ENCODE measurements at places on chromosomes 4 and X. TPM values are rescaled to one million over a fixed set of nuclear protein-coding genes. Genes with fewer than 3 reads are reported as not detected.

MMRN1 gene
- total RNA-seq: 35.9 TPM

GRCh38 chrX:40727093-40727492 is 8.2 kb downstream of the MED14 start:
- no peak overlapping the region for H3K4me3 ChIP-seq
- no peaks in the 10 kb centered on the region for H3K36me3 ChIP-seq
- H3K27me3 ChIP-seq: peaks cover 7% of the 10 kb centered on the region
- H3K27ac ChIP-seq: no peak overlapping the region
- H3K4me1 ChIP-seq: no peaks in the 10 kb centered on the region

TCEAL4 gene
- total RNA-seq: 115 TPM

DNA sequence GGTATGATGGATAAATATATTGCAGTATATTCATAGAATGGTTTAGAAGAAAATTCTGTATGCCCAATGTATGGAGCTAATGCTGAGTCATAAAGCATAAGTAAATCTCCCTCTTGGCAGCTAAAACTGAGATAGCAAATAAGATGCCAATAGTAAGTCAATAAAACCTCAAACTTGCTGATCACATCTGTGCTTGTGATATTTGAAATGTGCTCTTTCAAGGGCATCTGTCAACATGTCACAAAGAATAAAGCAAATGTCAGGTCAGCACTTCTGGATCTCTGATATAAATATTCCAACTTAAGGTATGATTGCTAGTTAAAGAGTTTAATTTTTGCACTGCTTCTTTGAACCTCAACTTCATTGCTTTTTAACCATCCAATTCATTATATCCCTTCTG is 262.3 kb upstream of the EMCN start:
- no peaks in the 10 kb centered on the region for H3K36me3 ChIP-seq
- no peaks in the 10 kb centered on the region for H3K4me1 ChIP-seq
- H3K4me3 ChIP-seq: no peak overlapping the region
- no peaks in the 10 kb centered on the region for H3K27me3 ChIP-seq
- no peak for DNase-seq
- no peak overlapping the region for H3K27ac ChIP-seq

- no peak overlapping the region for H3K27ac ChIP-seq
- H3K4me1 ChIP-seq: no peaks in the 10 kb centered on the region
- no peaks in the 10 kb centered on the region for H3K36me3 ChIP-seq
- H3K27me3 ChIP-seq: no peaks in the 10 kb centered on the region
- H3K4me3 ChIP-seq: no peak overlapping the region
- DNase-seq: no peak
Observed at GRCh38 chrX:150352114-150352513, 11.0 kb upstream of the MAMLD1 start.

DNA sequence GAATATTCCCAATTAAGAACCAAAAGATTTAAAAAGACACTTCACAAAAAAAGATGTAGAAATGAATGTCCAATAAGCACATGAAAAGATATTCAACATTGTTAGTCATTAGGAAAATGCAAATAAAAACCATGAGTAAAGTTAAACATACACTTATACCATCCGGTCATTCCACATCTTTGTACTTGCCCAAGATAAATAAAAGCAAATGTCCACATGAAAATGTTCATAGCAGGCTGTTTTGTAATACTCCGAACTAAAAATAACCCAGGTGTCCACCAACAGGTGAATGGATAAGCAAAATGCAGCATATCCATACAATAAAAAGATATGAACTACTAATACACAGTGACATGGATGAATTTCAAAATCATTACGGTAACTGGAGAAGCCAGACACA is 28.6 kb upstream of the ZCCHC4 start:
- H3K4me3 ChIP-seq: no peak overlapping the region
- no peaks in the 10 kb centered on the region for H3K4me1 ChIP-seq
- no peak overlapping the region for H3K27ac ChIP-seq
- no peak for DNase-seq
- no peaks in the 10 kb centered on the region for H3K36me3 ChIP-seq
- no peaks in the 10 kb centered on the region for H3K27me3 ChIP-seq

DNA sequence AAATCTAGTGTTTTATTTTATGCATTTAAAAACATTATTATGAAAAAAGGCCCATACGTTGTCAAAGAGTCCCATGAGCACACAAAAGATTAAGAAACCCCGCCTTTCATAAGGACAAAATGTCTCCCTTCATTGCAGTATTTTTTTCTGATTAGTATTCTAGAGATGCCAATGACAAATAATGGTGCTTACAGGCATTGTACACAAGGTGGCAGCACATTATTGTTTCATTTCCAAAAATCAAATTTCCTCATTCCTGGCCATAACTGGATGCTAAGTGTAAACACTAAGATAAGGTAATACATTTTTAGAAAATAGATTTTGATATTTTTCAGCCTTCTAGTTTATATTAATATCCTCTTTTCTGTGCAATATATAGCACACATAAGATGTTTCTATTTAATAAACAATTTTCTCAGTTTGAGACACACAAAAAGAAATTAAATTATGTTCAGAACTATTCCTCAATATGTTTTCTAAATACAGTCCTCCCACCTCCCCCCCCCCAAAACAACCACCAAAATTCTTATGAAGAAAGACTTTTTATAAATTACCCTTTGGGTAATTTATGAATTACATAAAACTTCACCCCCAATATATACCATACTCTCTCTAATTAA is 47.7 kb downstream of the TIGD2 start:
- no peaks in the 10 kb centered on the region for H3K36me3 ChIP-seq
- no peak overlapping the region for H3K27ac ChIP-seq
- no peak overlapping the region for H3K4me3 ChIP-seq
- H3K4me1 ChIP-seq: no peaks in the 10 kb centered on the region
- DNase-seq: peak; percentile 64

PNMA3 gene
- 15.8 TPM for total RNA-seq

- H3K36me3 ChIP-seq: no peaks in the 10 kb centered on the region
- no peak for DNase-seq
- no peaks in the 10 kb centered on the region for H3K27me3 ChIP-seq
- no peak overlapping the region for H3K27ac ChIP-seq
- H3K4me3 ChIP-seq: no peak overlapping the region
Observed at GRCh38 chr4:24511371-24512063, 72.8 kb downstream of the DHX15 start.

PNCK gene
- total RNA-seq: 24.2 TPM

DNA sequence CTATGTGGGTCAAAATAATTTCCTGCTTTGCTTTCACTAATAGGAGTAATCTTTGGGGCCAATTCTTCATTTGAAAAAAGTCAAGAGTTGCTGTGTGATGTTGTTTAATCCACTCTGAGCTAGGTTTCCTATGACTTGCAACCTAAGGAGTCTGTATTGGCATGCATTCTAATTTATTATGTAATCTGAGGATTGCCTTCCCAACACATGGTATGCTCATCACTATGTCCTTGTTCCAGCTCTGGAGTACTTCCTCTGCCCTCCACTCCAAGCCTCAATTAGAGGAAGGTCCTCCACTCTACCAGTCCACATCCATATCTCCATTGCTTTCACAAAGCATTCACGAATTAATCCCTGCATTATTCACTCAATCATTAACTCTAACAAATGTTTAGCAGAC is 56.1 kb downstream of the PPP3CA start:
- H3K27me3 ChIP-seq: no peaks in the 10 kb centered on the region
- H3K4me3 ChIP-seq: no peak overlapping the region
- H3K27ac ChIP-seq: no peak overlapping the region

TMPRSS11F gene
- not detected for total RNA-seq

- peaks cover 17% of the 10 kb centered on the region for H3K4me1 ChIP-seq
- no peak overlapping the region for H3K27ac ChIP-seq
- no peaks in the 10 kb centered on the region for H3K27me3 ChIP-seq
Observed at GRCh38 chrX:2549876-2550275, 49.1 kb upstream of the DHRSX start.

DNA sequence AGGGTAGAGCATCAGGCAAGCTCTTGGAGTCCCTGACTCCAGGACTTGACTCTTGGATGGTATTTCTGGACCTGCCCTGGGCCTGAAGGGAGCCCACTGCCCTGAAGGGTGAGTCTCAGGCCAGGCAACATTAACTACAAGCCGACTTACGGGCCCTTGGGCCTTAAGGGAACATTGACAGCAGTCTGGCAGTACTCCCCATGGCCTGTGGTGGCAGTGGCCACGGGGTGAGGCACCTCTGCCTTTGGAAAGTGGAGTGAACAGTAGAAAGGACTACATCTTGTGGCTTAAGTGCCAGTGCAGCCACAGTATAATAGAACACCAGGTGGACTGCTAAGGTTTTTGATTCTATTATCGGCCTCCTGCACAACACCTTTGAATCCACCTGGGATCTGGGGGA is 36.3 kb downstream of the SH3BGRL start:
- no peaks in the 10 kb centered on the region for H3K4me1 ChIP-seq
- H3K36me3 ChIP-seq: peaks cover 12% of the 10 kb centered on the region
- H3K27ac ChIP-seq: no peak overlapping the region
- no peak overlapping the region for H3K4me3 ChIP-seq
- no peaks in the 10 kb centered on the region for H3K27me3 ChIP-seq

IGSF1 gene
- total RNA-seq: 12.3 TPM

- no peak overlapping the region for H3K27ac ChIP-seq
- H3K27me3 ChIP-seq: no peaks in the 10 kb centered on the region
- H3K36me3 ChIP-seq: peaks cover 3% of the 10 kb centered on the region
- H3K4me1 ChIP-seq: no peaks in the 10 kb centered on the region
- no peak for DNase-seq
Observed at GRCh38 chr4:5650040-5650439, 58.3 kb downstream of the EVC2 start.

F8A2 gene
- not detected for total RNA-seq

DNA sequence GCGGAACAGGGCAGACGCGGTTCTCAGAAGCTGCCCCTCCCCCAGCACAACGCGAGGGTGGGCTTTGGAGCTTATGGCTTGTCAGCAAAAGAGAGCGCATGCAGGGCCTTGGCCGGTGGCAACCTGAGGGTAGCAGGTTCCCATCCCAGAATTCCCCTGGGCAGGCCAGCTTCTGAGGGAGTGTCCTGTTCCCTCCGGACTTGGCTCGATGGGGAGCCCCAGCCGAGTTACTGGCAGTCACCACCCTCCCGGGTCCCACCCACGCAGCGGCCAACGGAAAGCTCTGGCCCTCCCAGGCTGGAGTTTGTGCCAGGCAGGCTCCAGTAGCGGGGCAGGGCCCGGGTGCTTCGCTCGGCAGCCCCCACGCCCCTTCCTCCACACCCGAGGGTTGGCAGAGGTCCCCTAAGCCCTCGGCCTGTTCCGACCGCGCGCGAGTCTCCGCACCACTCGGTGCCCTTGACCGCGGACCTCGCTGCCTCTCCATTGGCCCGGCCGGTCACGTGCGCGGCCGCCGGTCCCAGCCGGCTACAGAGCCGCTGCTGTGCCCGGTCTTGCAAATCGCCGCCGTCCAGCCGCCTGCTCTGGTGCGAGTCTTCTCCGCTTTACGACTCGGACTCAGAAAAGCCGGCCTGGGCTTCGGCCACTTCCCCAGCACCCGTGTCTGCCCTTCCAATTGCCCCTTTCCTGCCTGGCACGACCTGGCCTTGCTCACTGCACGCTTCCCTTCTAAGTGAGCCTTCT is 20.9 kb upstream of the MTM1 start:
- H3K4me3 ChIP-seq: peak overlapping the region; percentile 26
- DNase-seq: no peak
- peaks cover 25% of the 10 kb centered on the region for H3K4me1 ChIP-seq
- no peaks in the 10 kb centered on the region for H3K36me3 ChIP-seq

DNA sequence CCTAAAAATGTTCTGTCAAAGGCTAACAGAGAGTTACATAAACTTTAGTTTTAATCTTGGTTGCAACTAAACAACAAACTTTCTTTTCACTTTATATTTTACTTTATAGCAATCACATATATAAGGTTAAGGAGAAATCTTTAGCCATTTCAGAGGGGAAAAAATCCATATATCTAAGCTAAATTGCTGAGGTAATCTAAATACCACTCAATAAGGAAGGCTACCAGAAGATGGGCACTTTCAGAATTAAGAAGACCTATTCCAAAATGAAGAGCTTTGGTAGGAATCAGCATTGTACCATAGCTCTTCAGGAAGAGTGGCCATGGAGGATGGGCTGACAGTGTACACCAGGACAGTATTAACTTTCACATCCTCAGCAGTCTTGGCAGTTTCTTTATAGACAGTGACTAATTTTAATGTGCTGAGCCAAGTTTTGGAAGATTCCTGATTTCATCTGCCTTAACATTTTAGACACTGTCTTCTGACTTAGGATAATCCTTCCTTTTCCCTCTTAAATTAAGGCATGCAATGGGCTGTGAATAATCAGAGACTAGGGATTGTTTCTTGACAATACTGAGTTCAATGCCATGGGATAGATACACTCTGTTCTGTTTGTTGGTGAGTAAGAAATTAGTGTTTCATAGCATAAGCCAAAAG is 7.1 kb downstream of the FAT4 start:
- H3K4me3 ChIP-seq: peak overlapping the region; percentile 22
- H3K4me1 ChIP-seq: peaks cover 14% of the 10 kb centered on the region
- no peaks in the 10 kb centered on the region for H3K27me3 ChIP-seq
- H3K27ac ChIP-seq: peak overlapping the region; percentile 12
- peak; percentile 50 for DNase-seq
- H3K36me3 ChIP-seq: peaks cover 4% of the 10 kb centered on the region

UBL4A gene
- total RNA-seq: 29.6 TPM

NAA11 gene
- not detected for total RNA-seq

TCP11X2 gene
- 0.40 TPM for total RNA-seq

TSPAN6 gene
- total RNA-seq: 53.7 TPM

CDKL2 gene
- 25.1 TPM for total RNA-seq

DNA sequence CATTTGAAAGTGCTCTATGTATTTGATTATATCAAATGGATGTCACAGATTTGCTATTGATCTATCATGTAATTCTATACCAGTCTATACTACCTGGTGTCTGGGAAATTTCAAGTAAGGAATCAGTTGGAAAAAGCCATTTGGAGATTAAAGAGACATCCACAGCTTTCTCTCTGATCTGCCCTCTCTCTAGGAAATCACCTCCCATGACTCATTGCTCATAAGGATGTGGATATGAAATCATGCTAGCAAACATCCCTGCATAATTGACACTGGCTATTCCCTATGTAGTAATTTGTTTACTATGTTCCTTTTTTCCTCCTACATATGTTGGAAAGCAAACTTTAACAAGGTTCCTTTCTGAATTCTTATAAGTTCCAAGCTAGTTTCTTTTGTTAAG is 94.3 kb downstream of the TEX13A start:
- no peak for DNase-seq
- no peaks in the 10 kb centered on the region for H3K36me3 ChIP-seq
- H3K27me3 ChIP-seq: peaks cover 3% of the 10 kb centered on the region
- no peak overlapping the region for H3K27ac ChIP-seq

Data from spinal cord (tissue), 10 donors.